ENCODE measurements at places on chromosomes 4 and X. TPM values are rescaled to one million over a fixed set of nuclear protein-coding genes. Genes with fewer than 3 reads are reported as not detected.
A peak's percentile ranks its signal among the peaks of the same experiment; 100 is the strongest.

GRCh38 chr4:34194585-34194984, 2049.7 kb downstream of the ARAP2 start:
- DNase-seq, result no peak

- DNase-seq, result no peak
Measured at GRCh38 chr4:90071289-90072235, 55.6 kb upstream of the CCSER1 start.

GRCh38 chr4:18342847-18343246, 321.3 kb upstream of the LCORL start:
- no peak for DNase-seq

GRCh38 chr4:146343199-146343598, 128.9 kb downstream of the REELD1 start:
- DNase-seq, result no peak

DNA sequence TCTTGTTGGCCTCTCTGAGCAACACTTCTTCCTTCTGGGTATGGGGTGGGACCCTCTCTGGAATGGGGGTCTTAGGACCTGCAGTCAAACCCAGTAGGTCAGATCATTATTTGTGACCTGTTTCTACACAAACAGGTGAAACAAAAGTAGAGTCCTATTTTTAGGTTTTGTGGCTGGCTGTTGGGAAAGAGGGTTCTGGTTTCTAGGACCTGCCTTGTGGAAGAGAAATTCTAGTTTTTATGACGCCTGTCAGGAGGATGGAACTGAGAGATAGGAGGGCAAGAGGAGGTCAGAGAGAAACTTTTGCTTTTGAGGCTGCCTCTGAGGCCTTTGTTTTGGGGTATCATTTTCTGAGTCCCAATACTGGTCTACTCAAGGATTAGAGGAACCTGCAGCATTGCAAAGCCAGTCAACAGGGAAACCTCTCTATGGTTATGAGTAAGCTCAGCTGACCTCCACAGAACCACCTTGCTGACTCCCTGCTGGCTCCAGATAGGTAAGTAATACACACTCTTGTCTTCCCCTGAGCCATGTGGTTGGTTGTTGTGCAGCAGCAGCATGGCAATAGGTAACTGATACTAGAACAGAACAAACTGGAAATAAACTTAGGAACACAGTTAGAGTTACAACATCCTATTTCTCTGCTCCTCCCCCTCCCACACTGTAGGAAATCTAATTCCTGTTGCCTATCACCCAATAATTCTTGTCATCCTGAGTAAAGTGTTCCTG, 114.7 kb upstream of the VCX3B start:
- DNase-seq, result no peak

GRCh38 chrX:40010550-40011321, 87.0 kb downstream of the BCOR start:
- peak; percentile 14 for DNase-seq

- no peak for DNase-seq
Measured at GRCh38 chr4:126701756-126702155, 931.0 kb upstream of the INTU start.

GDPD2 gene
- 0.23 TPM for total RNA-seq

SPARCL1 gene
- not detected for total RNA-seq

MXRA5 gene
- total RNA-seq, result not detected

DNA sequence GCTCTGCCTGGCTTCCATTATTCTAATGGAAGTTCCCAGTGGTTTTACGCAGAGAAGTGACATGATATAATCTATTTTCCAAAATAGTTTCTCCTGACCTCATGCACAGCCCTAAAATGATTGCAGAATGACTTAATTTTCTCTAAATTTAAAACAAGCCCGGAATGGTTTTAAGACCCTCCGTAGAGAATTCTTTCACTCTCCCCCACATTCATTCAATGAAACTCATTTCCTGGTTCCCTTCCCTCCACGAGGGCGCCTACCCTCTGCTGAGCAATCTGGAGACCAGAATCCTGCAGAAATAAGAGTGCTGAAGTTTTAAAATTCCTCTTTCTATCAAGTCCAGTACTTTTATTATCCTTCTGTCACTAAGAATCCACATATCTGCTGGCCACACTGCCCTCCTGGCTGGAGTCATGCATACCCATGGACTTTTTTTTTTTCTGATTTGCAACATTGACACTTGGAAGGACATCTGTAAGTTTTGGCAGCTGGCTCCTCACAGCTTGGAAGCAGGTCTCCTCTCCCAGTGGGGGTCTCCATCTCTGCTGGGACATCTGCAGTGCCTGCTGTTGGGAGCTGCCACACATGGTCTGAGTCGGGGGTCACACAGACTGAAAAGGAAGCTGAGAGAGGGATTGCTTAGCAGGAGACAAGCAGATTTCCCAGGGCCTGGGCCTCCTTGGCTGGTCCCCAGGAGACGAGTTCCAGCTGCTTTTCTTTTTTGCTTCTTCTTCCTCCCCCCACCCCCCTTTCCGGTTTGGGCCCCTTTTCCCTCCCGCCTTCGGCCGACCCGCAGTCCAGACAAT, 86.1 kb downstream of the SOWAHB start:
- no peak for DNase-seq

DNA sequence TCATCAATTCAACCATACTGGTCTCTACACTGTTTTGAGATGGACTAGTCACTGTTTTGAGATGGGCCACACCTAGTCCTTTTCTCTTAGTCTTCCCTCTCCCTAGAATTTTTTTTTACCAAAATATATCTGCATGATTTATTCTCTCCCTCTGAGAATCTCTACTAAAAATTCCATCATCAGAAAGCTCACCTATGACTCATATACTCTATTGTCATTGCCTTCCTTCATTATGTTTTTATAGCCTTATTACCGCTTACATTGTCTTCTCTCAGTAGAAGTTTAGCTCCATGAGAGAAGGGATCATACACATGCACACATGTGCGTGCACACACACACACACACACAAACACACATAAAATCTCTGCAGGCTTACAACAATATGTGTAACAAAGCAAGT, 303.6 kb downstream of the PCDH10 start:
- no peak for DNase-seq

GRCh38 chrX:155334486-155335336, at the start of gene CLIC2:
CLIC2 (minus strand) TSS chrX:155334614; CDS start chrX:155334427, 187 bp downstream.
- no peak for DNase-seq

DNA sequence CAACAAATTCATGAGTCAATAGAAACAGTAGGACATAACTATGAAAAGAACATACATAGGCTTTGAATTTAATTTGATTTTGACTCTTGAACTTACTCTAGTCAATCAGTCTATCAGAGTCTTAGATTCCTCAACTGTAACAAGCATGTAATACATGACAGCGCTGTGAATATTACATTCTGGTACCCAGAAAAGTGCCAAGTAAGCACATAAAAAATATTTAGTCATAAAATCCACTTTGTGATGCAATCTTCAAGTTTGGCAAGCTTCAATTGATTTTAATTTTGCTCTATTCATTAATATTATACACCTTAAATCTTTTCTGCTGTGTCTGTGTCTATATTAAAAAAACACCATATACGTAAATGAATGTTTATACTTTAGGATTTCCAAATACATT, 483.3 kb downstream of the PRR32 start:
- DNase-seq, result no peak

DNA sequence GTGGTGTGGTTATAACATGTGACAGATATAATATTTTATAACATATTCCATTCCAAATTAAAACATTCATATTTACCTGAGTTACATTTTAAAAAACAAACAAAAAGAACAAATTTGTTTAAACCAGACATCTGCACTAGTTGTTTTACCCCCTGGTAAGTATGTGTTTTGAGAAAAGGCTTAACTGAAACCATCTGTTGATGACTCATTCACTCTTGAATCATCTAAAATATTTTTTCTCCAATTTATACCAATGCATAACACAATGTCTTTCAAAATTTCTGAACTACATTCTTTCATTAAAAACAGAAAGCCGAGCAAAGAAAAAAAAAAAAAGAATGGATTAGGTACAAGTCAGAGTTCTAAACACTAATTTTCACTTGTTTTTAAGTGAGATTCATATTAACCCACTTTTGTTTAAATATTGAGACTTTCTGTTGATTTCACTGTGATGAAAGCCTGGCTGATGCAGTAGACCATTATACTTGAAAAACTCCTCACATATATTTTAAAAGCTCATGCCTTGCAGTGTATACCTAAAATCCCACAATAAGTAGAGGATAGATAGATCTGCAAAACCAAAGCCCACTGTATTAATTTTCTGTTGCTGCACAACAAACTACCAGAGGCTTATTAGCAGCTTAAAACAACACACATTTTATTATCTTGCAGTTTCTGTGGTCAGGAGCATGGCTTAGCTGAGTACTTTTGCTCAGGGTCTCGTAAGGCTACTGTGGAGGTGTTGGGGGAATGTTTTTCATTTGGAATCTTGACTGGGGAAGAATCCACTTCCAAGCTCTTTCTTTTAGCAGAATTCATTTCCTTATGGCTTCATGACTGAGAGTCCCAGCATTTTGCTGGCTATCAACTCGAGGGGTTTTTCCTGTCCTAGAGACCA, 221.5 kb downstream of the PCDH18 start:
- no peak for DNase-seq

NRK gene
- not detected for total RNA-seq

DNA sequence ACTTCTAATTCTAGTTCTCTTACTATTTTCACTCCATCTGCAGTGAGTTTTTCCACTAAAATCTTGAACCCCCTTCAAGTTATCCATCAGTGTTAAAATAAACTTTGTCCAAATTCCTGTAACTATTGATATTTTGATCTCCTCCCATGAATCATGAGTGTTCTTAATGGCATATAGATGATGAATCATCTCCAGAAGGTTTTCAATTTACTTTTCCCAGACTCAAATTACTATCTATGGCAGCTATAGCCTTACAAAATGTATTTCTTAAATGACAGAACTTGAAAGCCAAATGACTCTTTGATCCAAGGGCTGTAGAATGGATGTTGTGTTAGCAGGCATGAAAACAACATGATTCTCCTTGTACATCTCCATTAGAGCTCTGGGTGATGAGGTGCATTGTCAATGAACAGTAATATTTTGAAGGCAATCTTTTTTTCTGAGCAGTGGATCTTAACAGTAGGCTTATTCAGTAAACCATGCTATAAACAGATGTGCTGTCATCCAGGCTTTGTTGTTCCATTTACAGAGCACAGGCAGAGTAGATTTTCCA, 16.1 kb upstream of the IQCM start:
- no peak for DNase-seq

GRCh38 chrX:6645216-6645615, 110.3 kb upstream of the VCX3A start:
- DNase-seq, result no peak

GRCh38 chrX:113793563-113793962, 790.3 kb upstream of the HTR2C start:
- DNase-seq, result no peak

PNMA6F gene
- not detected for total RNA-seq

DNAAF6 gene
- total RNA-seq, result not detected

- DNase-seq, result no peak
Measured at GRCh38 chr4:52057196-52057595, 6.1 kb downstream of the SPATA18 start.

PPA2 gene
- 40.1 TPM for total RNA-seq

PCDH7 gene
- not detected for total RNA-seq

RHOXF2 gene
- total RNA-seq, result not detected

- DNase-seq, result no peak
Measured at GRCh38 chr4:56200275-56200674, 187.0 kb downstream of the AASDH start.

GRCh38 chrX:1781766-1782165, 166.9 kb downstream of the ASMT start:
- DNase-seq, result no peak

- no peak for DNase-seq
Measured at GRCh38 chr4:82694046-82694445, 104.5 kb downstream of the SCD5 start.

CHIC1 gene
- total RNA-seq, result 6.1 TPM
